ENCODE measurements at places on chromosomes 2 and 18. TPM values are rescaled to one million over a fixed set of nuclear protein-coding genes. Genes with fewer than 3 reads are reported as not detected.

MATN3 gene
- total RNA-seq = not detected

ANKRD62 gene
- not detected for total RNA-seq

XDH gene
- not detected for total RNA-seq

MOGAT1 gene
- total RNA-seq = not detected

TTN gene
- 13.5 TPM for total RNA-seq

RGPD4 gene
- total RNA-seq = 0.61 TPM

CRYGD gene
- not detected for total RNA-seq

RIT2 gene
- not detected for total RNA-seq

IL1R1 gene
- 0.11 TPM for total RNA-seq

COLEC12 gene
- 0.11 TPM for total RNA-seq

ASB18 gene
- not detected for total RNA-seq

RAD51AP2 gene
- not detected for total RNA-seq

ITGA6 gene
- total RNA-seq = 22.8 TPM

Measured in activated naive CD8-positive, alpha-beta T cell treated with anti-CD3 and anti-CD28 coated beads, Interleukin-2, amount 10 ng/mL, durations not matched to agents 7 days and 5 days (primary cell).